ENCODE measurements at places on chromosomes 6 and 20.

DNA sequence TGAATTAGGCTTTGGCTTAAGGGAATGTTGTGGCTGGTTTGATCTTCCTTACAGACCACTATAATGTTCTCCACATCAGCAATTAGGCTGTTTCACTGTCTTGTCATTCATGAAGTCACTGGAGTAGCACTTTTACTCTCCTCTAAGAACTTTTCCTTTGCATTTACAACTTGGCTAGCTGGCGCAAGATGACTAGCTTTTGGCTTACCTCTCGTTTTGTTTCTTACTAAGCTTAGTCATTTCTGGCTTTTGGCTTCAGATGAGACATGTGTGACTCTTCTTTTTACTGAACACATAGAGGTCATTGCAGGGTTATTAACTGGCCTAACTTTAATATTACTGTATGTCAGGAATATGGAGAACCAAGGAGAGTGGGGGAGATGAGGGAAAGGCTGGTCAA is 143.2 kb downstream of the PTCHD4 start:
- DNase-seq, result no peak

DNA sequence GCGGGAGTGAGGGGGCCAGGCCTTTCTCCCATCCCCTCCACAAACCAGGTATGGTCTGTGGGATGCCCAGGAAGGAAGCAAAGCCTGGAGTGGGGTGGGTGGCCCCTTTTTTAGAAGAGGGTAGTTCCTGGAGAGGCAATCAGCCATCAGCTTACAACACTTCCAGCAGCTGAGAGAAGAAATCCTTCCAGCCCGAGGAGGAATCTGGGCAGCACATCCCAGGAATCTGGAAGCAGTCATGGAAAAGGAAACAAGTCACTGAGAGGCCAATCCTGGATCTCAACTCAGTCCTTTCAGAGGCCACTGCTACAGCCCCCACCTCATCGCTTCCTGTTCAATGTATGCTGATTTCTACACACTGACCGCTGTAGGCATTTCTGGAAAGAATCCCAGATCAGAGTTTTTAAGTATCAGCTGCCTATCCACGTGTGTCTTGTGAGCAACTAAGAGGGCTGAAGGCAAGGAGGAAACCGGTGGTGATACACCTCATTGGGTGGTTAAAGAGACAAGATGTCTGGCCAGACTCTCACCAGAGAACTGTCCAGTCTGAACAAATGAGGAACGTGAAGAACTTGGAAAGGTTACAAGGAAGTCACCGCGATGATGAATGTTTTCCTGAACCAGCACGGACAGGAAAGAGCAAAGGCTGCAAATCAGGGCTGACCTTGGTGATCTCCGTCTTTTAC is 92.9 kb upstream of the SHLD1 start:
- peak; percentile 77 for DNase-seq

DNA sequence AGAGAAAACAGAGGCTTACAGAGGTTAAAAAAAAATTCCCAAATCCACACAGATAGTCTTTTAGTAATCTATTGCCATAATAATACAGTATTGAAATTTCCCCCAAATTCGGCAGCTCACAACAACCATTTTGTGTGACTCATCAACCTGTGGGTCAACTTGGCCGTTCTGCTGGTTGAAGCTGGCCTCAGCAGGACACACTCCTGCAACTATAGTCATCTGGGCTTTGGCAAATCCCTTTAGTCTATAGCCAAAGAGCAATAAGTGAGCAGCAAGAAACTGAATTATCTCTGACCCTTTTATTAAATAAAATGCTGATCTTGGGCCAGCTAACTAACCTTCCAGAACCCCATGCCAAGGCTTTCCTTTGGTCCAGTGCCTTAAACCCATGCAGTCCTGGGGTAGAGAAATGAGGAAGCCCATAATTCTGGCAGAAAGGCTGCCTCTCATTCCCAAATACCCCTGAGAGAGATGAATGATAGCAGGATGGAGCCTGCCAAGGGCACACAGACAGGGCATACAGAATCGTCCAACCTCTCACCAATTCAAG is 17.2 kb upstream of the SNAP25 start:
- no peak for DNase-seq

DNA sequence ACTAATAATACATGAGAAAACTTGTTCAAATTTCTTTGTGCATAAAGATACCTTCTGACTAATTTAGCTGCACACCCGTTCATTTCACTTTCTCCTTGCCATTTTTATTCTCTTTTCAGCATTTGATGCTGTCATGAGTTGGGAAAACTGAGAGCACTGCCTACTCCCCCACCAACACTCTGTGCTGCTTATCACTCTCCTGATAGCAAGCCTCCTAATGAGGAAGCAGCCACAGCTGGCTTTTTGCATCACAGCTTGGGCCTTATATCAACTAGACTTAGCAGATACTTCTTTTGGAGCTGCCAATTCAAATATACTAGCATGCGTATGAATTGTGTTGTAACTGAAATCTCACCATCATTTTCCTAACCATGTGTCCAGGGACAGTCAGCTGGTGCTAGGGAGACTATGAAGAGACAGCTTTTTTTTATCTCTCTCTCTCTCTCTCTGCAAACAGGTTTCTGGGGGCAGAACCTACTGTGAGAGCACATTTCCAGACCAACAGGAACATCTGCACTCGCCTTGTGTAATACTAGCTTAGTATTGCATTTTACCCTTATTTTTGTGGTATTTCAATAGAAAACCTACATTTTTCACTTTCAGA is 699.0 kb downstream of the KHDRBS2 start:
- DNase-seq, result no peak

- no peak for DNase-seq
These were observed 182.5 kb downstream of the OTOR start for GRCh38 chr20:16930656-16931055.

DNA sequence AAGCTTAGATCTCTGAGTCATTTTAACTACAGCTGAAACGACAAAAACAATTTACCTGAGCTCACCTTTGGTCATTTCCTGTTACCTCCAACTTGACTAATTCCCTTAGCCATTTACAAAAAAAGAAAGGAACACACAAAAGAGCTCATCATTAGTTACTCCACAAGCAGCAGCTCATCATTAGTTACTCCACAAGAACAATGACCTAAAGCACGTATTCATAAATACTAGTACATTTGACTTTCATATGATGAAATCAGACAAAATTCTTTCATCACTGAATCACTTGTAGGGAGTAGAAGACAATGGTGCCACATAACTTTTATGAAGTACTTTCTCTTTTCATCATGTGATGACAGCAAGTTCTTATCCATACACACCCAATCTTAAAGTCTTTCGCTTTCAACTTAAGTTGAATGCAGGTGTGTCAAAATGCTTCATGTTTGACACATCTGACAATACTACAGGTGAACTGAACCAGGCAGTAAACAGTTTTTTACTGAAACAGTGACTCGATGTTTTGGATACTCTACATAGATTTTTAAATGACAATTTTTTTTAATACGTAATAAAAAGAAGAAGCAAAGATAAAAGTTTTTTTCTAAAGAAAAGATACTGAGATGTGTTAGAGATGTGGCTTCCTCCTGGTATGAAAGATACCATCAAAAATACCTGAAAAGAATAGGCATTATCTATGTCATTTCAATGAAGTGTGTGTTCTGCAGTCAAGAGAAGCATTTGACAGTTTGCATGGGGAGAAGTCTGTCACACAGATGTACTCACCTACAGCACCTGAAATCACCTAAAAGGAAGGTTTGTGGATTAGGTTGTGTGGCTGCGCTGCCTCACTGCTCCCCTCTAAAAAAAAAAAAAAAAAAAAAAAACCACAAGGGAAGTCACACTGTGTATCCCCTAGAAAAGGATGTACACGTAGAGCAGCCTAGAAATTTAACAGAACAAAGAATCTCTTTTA is 109.1 kb downstream of the PRDM1 start:
- peak; percentile 38 for DNase-seq

DNA sequence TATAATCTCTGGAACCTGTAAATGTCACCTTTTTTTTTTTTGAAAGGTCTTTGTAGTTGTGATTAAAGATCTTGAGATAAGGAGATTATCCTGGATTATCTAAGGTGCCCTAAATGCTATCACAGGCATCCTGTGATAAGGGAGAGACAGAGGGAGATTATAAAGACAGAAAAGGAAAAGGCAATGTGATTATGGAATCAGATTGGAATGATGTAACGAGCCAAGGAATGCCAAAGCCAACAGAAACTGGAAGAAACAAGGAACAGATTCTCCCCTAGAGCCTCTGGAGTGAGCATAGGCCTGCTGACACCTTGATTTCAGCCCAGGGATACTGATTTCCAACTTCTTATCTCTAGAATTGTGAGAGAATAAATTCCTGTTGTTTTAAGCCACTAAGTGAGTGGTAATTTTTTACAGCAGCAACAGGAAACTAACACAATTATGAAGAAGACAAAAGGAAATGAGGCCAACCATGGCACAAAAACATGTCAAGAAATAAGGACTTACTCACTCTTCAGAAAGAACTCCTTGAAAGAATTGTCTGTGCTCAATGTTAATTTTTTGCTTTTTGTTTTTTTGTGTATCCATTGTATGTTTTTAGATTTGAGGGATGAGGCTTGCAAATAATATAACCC is 82.7 kb downstream of the CFAP61 start:
- DNase-seq, result no peak

- DNase-seq, result no peak
These were observed 7.7 kb downstream of the ZNF341 start for GRCh38 chr20:33739493-33739892.

GRCh38 chr6:36127462-36128016 is 2.8 kb upstream of the MAPK13 start:
- peak; percentile 47 for DNase-seq

- DNase-seq, result peak; percentile 78
These were observed 106.6 kb downstream of the TRIM27 start for GRCh38 chr6:28816909-28817807.

- DNase-seq, result no peak
These were observed 14.0 kb downstream of the HDDC2 start for GRCh38 chr6:125287718-125288117.

- DNase-seq, result no peak
These were observed 157.2 kb upstream of the CARMIL1 start for GRCh38 chr6:25122001-25122400.

DNA sequence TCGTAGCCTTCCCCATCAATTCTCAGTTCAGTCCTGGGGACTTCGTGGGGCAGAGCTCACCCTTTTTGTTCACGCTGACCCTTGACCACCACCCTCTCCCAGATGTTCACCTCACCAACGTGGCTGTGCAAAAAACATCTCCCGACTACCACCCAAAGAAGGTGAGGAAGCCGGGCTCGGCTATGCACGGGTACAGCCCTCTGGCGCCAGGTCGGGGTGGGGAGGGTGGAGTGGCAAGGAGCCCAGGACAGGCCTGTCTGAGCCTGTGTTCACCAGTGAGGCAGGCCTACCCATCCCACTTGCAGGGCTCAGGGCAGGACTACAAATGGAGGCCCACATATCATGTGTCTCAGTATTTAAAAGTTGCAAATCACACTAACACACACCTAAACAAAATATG is 18.1 kb downstream of the PDRG1 start:
- no peak for DNase-seq

DNA sequence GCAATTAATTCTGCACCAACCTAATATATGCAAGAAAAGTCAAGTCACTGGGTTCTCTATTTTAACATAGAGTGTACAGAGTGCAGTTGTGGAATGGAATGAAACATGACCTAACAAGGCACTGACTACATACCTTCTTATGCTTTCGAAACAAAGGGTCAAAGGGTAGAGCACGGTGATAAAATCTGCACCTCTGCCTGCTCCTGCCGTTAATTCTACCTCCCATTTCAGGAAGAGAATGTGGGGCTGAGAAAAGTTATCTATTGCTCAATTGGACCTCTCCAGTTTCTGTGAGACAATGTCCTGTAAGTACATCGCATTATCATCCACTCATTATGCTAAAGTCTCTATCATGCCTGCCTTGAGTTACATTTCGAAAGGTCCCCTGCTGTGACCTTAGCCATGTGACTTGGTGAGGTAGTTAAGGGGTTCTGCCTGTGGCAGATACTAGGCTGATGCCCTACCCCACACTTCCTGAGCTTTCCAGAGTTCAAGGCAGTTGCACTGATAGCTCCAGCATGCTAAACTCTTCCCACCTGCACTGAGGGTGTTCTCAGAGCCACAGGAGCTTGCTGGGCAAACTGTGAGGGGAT is 14.0 kb upstream of the MOCS1 start:
- no peak for DNase-seq

DNA sequence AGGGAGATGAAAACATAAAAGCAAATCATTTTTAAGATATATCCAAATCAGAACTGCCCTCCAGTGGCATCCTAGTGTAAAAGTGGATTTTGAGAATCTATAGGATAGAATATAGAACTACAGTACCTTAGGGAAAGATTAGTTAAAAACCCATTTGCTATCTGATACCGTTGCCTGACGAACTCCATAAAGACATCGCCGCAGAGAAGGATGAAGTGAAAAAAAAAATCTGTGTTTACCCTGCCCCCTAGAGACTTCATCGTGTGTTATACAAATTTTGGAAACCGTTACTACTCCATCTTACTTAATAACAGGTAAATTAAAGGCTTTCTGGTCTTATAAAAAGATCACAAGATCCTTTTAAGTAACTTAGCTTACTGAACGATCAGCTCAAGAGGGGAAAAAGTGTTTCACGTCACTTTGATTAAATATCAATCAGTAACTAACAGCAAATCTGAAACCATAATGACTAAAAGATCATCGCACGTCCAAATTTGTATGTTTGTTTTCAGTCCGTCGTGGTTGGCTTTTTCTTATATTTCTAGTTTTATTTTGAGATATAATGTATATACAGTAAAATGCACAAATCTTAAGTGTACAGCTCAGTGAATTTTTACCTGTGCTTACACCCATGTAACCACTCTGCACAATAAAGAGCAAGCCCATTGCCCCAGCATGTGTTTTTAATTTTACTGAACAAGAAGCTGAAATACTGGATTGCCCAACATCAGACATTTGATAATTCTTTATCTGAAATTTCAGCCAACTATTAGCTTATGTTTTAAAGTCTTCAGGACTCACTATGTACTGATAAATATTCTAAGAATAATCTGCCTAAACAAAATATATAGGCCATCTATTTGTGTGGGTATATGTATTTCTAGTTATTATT is 881 bp upstream of the MCM3 start:
- no peak for DNase-seq

GRCh38 chr20:56412473-56412790 is 372 bp downstream of the CASS4 start:
- no peak for DNase-seq

GRCh38 chr20:46010491-46011391 is 2.0 kb downstream of the MMP9 start:
- no peak for DNase-seq

DNA sequence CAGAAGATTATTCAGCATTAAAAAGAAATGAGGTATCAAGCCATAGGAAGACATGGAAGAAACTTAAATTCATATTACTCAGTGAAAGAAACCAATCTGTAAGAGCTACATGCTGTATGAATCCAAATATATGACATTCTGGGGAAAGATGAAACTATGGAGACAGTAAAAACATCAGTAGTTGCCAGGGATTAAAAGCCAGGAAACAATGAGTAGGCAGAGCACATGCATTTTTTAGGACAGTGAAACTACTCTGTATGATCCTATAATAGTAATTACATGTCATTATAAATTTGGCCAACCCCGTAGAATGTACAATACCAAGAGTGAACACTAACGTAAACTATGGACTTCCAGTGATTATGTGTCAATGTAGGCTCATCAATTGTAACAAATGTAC is 92.8 kb upstream of the RNF217 start:
- DNase-seq, result no peak

Measured in kidney glomerular epithelial cell (primary cell).